ENCODE measurements at places on chromosomes 5 and 9.

DNA sequence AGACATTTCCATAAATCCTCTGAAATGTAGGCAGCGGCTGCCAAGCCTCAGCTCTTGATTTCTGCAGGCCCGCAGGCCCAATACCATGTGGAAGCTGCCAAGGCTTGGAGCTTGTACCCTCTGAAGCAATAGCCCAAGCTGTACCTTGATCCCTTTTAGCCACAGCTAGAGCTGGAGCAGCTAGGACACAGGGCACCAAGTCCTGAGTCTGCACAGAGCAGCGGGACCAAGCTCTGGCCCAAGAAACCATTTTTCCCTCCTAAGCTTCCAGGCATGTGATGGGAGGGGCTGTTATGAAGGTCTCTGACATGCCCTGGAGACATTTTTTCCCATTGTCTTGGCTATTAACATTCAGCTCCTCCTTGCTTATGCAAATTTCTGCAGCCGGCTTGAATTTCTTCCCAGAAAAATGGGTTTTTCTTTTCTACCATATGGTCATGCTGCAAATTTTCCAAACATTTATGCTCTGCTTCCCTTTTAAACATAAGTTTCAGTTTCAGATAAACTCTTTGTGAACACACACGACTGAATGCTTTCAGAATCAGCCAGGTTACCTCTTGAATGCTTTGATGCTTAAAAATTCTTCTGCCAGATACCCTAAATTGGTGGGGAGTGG is 14.4 kb upstream of the ZFR start:
- no peak for DNase-seq

DNA sequence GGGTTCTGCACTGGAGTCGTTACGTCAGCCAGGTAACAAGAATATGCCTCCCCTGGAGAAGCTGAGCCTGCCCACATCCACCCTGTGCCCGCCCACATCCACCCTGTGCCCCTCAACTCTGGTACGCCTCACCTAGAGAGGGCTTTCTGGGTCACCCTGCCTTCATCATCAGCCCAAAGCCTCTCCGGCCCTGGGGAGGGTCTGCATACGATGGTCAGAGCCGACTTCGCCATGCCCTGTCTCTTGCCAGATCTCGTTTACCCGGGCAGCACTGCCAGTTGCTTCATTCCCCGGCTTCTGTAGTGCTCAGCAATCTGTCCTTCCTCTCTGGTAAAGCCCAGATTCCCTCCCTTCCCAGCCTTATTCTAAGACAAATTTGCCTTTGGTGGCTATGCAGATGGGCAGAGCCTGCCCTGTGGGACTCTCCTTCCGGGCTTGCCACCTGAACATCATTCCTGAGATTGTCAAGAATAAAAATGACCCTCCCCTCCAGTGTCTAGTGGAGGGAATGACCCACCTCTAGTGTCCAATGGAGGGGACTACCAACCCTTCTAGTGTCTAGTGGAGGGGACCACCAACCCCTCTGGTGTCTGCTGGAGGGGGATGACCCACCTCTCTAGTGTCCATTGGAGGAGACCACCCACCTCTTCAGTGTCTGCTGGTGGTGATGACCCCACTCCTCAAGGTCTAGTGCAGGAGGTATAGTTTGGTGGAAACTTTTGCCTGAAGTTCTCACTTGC is 3.4 kb downstream of the PLEKHG4B start:
- DNase-seq: no peak

DNA sequence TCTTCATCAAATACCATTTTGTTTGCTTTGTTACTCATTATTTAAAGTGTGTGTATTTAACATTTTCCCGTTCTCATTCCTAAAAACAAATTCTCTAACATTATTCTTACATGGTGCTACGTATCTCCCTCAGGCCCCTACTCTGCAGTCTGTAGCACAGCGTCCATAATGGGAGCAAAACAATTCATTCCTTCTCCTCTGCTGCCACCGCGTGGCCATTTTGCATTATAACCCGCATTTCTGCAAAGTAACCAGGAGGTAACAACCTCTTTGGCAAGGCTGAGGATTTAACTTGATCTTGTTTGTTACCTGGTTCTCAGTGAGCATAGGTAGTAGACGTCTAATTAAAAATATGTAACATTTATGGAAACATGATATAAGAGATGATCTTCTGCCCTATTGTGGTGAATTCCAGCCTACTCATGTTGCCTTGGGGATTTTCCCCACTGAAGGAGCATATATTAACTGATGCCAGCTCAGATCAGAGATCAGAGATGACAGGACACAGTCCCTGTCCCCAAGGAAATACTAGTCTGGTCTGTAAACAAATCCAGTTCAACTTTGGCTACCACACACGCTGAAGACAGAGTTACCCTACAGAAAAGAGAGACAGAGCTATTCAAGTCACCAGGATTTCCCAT is 10.5 kb downstream of the OR1K1 start:
- DNase-seq: peak; percentile 12

- DNase-seq: no peak
These were observed 192.4 kb downstream of the ARHGEF28 start for GRCh38 chr5:73818357-73818756.

GRCh38 chr5:51396797-51397196 is 13.5 kb downstream of the ISL1 start:
- no peak for DNase-seq

DNA sequence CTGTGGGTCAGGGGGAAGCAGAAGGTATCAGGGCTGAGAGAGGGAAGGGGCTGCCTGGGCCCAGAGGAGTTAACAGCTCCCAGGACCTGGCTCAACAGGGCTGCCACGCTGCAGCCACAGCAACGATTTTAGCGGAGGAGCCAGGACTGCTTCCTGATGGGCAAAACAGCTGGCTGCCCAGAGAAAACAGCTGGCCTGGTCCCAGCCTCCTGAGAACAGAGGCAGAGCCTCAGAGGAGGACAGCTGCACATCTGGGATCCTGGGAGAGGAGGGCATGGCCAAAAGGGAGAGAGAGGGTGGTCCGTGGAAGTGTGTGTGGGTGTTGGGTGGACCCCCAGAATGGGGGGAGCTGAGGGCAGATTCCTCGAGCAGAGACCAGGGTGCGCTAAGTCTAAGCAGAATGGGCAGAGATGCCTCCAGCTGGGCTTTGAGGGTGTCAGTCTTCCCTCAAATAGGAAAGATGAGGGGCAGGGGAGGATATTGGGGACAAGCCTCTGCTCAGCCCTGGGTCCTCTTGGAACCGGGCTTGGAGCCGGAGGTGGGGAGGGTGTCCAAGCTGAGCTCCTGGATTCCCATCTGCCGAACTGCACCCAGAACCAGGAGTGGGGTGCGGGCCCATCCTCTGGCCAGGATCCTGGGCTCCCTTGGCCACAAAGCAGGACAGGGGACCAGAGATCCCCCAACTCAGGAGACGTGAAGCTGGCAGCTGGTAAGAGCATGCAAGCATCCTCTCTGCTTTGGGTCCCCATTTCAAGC is 9.1 kb upstream of the CERCAM start:
- DNase-seq: no peak

DNA sequence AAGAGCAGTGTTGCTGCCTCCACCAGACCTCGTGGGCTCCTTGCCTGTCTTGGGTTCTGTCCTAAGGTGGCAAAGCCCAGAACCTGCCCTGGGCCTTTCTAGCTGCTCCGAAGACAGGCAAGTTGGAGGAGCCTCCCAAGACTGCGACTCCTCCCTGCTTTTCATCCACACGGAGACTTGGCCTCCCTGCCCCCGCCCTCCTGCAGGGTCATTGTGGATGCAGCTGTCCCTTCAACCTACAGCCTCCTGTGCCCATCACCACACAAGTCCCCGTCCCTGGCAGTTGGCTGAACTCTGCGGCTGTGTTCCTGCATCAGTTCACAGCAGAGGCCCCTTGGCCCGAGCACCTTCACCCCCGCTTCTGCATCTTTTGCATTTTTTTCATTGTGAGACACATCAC is 59.2 kb downstream of the WNK2 start:
- DNase-seq: no peak

GRCh38 chr5:131423056-131423455 is 159.2 kb downstream of the CDC42SE2 start:
- no peak for DNase-seq

- DNase-seq: no peak
These were observed 4.0 kb downstream of the CMBL start for GRCh38 chr5:10303699-10304170.

DNA sequence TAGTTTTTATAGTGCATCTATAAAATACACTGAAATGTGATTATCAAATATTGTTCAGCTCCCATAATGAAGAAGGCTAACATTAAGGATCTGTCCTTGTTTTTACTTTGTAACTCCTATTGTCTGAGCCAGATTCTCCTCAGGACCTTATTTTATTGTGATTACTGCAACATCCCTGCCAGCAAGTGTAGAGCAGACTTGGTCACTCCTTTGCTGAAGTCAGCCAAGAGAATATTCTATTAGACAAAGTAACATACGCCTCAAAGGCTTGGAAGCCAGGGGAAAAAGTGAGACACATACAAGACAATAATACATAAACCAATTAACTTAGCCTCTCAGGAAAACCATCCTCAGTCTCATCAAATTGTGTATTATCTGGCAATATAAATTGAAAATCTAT is 269.6 kb downstream of the ARL15 start:
- DNase-seq: no peak

GRCh38 chr9:107316795-107317661 is 33.9 kb downstream of the RAD23B start:
- DNase-seq: no peak

DNA sequence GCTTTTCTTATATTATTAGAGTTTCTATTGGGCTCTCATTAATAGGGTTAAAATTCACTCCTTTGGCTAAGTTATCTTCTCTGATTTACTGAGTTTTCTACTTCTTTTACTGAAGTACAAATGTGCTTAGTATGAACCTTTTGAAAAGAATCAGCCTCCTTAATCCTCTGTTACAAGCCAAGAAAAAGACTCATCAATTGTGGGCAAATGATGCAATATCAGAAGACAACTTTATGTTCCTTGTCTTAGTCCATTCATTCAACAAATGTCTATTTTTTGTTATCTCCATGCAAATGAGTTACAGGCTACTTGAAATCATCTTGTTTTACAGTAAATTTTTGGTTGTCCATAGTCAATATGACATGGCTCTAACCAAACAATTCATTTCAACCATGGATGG is 40.3 kb downstream of the SNCAIP start:
- no peak for DNase-seq

- no peak for DNase-seq
These were observed 309.1 kb downstream of the PSAT1 start for GRCh38 chr9:78606001-78606379.
